Stimulated activated CD8-positive, alpha-beta memory T cell treated with anti-CD3 and anti-CD28 coated beads, Interleukin-2, amount 100 ng/mL, for 48 hours (primary cell): ENCODE measurements at places on chromosomes 7 and 10.

DNA sequence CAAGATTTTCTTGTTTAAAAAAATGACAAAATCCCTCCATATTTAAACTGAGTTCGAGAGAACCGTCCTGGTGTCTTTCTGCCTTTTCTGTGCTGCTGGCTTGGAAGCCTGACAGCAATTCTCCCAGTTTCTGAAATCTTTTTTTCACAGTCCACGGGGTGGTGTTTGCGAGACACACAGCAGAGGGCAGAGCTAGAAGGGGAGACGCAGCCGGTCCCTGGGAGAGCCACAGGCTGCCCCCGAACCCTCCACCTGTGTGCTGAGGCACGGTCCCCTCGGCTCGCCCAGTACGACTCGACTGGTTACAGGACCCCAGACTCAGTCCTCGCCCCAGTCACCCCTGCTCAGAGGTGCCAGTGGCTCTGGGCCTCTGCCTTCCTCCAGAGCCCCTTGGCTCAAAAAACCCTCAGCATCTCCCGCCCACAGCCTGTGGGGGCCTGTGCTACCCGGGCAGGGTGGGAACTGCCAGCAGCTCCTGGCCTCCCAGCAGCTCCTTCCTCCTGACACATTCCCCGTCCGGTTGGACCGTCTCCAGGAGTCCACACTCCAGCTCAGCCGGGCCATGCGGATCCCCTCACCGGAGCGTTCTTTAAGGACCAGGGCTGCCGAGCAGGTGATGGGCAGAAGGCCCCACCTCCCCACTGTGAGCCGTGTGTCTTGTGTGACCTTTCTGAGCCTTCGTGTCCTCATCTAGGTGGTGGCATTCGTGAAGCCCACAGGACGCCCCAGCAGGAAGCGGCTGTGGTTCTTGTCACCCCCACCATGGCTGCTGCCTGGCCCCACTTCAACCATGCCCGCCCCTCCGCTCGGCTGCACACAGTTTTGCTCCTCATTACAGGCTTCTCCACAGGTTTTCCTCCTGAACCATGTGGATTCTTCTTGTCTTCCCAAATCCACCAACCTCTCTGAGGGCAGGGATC lies 52.3 kb upstream of the EN2 start:
- DNase-seq: no peak

GRCh38 chr7:102279537-102280400 lies 6.9 kb upstream of the SH2B2 start:
- peak; percentile 31 for DNase-seq

GRCh38 chr10:114441107-114441506 lies 36.8 kb upstream of the AFAP1L2 start:
- DNase-seq: no peak

GRCh38 chr7:151007469-151007898 lies 16.7 kb downstream of the NOS3 start:
- no peak for DNase-seq

GRCh38 chr10:51073453-51074237 lies 642 bp upstream of the PRKG1 start:
- no peak for DNase-seq

DNA sequence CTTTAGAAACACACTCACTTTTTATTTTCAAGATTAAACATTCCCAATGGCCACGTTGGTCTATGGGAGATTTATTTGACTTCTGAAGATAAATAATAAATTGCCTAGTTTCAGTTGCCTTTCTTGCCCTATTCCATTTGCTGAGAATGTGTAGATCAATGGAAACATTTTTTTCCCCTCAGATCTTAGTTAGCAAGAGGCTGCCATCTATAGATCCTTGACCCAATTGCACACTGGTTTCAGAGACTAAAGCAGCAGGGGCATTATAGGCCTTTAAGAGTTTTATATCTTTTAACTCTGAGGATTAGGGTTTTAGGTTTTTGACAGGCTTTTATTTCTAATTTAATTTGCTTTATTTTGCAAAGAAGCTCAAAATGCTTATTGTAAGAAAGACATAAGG lies 163.2 kb upstream of the GPR26 start:
- no peak for DNase-seq

- DNase-seq: no peak
These were observed 168.2 kb downstream of the TNS3 start for GRCh38 chr7:47413526-47414341.

DNA sequence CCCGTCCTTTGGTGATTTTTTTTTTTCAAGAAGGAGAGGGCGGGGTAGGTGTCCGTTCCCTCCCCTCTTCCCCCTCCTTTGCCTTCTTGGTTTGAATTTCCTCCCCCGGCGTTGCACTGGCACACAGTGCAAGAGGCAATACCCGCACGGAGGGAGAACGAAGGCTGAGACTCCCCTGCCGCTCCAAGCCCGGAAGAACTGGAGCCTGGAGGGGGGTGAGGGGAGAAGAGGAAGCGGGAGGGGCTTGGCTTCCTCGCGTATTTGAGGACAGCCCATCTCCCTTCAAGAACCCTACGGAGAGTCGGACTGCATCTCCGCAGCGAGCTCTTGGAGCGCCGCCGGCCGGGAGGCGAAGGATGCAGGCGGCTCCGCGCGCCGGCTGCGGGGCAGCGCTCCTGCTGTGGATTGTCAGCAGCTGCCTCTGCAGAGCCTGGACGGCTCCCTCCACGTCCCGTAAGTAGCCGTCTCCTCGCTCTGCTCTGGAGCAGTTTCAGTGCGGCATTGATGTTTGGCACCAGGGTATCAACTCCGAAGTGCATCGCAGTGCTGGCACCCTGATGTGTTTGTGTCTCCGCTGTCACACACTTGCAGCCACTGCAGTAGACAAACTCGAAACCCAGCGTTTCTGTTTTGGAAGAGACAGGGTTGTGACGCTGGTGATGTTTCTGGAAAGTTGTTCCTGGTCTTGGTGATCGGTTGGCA lies at the start of gene CNTNAP2:
Gene CNTNAP2 (plus strand): TSS at position 281 of the 702 bp plus-strand sequence. CDS start 76 bp downstream, at position 357.
- no peak for DNase-seq

DNA sequence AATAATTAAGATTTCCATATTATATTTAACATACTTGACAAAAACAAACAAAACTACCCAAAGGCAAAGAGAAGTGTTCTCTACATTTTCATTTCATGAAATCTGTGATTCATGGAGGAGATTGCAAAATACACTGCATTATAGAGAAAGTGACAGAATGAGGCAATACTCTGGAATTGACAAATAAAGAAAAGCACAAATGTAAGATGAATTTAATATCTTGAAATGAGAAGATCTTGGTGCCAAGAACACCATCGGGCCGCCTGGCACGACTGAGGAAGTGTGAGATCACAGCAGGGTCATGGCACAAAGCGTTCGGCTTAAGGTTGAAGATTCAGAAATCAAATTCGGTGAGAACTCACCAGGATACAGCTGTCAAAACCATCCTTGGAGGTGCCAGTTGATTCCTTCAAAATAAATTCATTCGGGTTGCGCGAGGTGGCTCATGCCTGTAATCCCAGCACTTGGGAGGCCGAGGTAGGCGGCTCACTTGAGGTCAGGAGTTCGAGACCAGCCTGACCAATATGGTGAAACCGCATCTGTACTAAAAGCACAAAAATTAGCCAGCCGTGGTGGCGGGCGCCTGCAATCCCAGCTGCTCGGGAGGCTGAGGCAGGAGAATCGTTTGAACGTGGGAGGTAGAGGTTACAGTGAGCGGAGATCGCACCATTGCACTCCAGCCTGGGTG lies 174.0 kb upstream of the PFKP start:
- no peak for DNase-seq

- no peak for DNase-seq
These were observed 36.2 kb upstream of the CCDC7 start for GRCh38 chr10:32409741-32410140.

- no peak for DNase-seq
These were observed 4.8 kb upstream of the MTPAP start for GRCh38 chr10:30353851-30354250.

- no peak for DNase-seq
These were observed 14.3 kb downstream of the GRK5 start for GRCh38 chr10:119221666-119222065.

GRCh38 chr10:43056568-43057011 lies 20.3 kb upstream of the RET start:
- DNase-seq: no peak

GRCh38 chr7:5667391-5667790 lies 114.1 kb downstream of the RNF216 start:
- DNase-seq: no peak

DNA sequence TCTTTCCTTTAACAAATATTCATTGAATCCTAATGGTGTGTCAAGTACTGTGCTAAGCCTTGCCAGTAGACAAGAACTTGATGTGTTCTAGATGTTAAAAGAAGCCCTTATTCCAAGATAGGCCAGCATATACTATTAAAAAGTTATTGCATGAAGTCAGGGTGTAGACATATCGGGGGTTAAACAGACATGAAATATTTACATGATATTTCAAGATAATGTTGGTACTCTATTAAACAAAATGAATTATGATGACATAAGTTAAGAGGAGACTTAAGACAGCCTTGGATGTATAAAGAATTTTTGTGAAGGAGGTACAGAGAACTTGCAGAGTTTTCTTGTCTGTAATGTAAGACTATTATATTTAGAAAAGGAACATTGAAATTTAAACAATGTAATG lies 44.8 kb downstream of the HDAC9 start:
- DNase-seq: no peak

DNA sequence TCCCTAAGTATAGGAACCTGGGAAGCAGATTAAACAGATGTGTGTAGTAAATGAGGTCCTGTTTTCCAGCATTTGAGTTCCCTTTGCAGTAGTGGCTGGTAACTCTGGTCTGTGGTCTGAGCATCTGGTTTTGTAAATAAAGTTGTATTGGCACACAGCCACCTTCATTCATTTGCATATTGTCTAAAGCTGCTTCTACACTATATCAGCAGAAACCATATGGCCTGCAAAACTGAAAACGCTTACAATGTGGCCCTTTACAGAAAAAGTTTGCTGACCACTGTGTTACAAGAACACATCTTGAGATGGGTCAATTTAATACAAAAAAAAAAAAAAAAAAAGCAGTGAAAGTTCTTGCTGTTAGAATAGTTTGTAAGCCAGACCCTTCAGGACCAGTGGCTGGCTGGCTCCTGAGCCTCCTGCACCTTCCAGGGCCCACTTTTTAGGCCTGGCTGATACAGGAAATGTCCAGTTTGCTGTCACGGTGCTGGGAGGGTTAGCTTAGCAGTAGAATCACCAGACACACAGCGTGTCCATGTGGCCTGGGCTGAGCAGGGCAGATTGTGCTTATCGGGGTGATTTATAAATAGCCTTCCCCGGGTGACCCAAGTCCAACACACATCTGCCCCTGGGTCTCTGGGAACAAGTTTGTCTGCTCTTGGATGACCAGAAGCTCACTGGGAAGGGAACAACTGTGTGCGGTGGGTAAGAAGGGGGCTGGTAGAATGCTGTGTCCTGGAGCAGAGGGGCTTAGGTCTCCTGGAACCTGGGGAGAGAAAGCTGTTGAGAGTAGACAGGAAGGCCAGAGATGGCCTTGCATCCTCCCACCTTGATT lies 1.4 kb downstream of the C10orf71 start:
- DNase-seq: no peak

DNA sequence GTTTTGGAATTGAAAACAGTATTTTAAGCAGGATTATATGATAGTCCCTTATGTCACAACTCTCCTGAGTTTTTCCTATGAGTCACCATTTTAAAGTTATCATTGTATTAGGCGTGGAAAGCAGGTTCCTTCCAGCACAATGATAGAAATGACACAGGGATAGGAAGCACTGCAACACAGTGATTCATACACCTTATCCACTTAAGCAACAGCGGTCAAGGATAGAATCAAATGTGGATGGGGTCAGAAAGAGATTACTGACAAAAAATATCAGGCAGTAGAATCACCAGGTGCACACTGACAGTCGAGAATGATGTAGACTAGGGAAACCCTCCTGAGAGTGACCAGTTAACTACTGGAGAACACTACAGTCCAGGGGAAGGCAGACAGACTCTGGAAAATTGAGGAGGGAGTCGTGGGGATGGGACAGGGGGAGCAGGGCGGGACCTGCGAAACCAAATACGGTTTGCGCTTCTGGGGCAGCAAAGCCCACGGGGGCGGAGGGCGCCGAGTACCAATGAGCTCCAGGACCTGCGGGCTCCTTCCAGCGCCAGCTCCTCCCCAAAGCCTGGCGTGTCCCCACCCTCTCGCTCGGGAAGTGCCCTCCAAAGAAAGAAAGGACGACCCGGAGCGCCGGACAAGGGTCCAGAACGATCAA lies 479 bp downstream of the PNPLA8 start:
- DNase-seq: peak; percentile 51

- no peak for DNase-seq
These were observed 52.7 kb downstream of the RBM17 start for GRCh38 chr10:6141296-6142151.

GRCh38 chr7:148620749-148621359 lies 30.3 kb downstream of the C7orf33 start:
- no peak for DNase-seq

DNA sequence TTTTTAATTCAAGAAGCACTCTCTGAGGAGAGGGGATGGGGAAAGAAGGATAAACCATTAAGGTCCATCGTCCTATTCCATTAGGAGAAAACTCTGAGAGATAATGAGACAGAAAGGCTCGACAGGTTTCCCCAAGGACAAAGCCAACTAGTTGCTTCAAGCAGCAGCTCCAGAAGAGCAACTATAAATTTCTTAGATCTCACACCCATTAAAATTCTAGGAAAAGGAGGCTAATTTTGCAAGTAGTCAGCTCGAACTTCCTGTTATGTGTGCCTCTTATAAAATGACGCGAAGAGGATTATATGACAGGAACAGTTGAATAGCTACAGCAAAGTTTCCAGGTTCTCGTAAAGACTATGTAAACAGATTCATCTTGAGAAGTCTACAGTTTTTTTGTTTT lies 52.0 kb upstream of the ST8SIA6 start:
- DNase-seq: no peak

DNA sequence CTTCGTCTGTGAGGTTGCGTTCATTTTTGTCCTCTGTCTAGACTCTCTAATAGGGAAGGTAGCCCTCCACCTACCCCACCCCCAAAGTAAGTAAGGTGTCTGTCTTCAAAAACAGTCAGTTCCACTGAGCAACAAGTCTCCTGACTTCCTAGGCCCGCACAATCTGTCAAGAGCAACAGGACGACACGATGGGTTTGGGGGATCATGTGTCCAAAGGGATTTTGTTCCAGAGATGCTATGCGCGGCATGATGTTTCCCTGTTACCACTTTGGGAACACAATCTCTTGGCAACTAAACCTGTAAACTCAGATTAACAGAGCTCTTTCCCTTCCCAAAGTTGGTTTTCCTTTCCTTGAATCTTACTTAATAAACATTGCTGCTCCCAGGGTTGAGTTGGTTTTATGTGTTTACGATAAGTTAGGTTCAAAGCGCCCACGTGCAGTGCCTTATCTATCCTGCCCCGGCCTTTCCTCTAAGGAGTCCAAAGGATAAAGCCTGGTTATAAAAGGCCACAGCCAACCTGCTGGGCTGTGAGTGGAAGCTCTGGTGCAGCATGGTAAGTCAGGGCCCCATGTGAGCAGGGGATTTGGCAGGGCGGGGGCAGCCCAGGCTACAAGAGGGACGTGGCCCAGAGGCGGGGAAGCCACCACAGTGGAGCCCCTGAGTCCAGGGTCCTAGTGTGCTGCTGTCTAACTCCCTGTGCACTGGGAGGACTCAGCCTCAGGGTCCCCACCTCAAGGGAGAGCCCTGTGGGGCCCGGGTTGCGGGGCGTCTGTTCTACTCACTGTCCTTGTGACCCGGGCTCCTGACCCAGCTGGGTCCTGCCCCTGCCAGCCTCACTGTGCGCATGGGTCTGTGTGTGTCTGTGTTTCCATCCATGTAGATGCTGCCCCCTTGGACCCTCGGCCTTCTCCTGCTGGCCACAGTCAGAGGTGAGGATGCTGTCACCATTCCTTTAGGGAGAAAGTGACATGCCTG lies at the start of gene PNLIPRP2:
Gene PNLIPRP2 (plus strand): TSS at position 531 of the 978 bp plus-strand sequence.
- no peak for DNase-seq
